A673 (cell line): ENCODE measurements at places on chromosomes 11 and 22. TPM values are rescaled to one million over a fixed set of nuclear protein-coding genes. Genes with fewer than 3 reads are reported as not detected.

GRCh38 chr11:63445720-63446119, 45.2 kb downstream of the PLAAT5 start:
- DNase-seq, result no peak
- no peaks in the 10 kb centered on the region for H3K36me3 ChIP-seq
- no peak overlapping the region for H3K4me3 ChIP-seq
- peaks cover 12% of the 10 kb centered on the region for H3K27me3 ChIP-seq
- H3K4me1 ChIP-seq, result no peaks in the 10 kb centered on the region

GRCh38 chr22:19983741-19984140, 32.9 kb downstream of the ARVCF start:
- no peak overlapping the region for H3K4me3 ChIP-seq
- H3K27me3 ChIP-seq, result no peaks in the 10 kb centered on the region
- H3K36me3 ChIP-seq, result no peaks in the 10 kb centered on the region
- H3K4me1 ChIP-seq, result no peaks in the 10 kb centered on the region

DNA sequence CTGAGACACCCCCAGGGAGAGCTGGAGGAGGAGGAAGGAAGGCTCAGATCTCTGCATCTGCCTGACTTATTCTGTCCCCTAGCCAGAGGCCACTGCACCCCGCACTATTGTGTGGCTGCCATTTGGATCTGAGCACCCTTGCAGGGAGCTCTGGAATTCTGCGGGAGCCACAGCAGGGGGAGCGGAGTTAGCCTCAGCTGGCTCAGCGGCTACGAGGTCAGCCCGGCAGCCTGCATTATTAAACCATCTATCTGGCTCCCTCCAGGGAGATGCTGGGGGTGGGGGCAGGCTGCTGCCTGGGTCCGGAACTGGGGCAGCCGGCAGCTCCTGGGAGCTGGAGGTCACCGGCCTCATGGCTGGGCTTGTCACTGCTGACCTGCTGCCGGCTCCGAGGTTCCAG, 6.5 kb upstream of the ELFN2 start:
- H3K36me3 ChIP-seq, result no peaks in the 10 kb centered on the region
- H3K27me3 ChIP-seq, result peaks cover 7% of the 10 kb centered on the region
- no peaks in the 10 kb centered on the region for H3K4me1 ChIP-seq

DNA sequence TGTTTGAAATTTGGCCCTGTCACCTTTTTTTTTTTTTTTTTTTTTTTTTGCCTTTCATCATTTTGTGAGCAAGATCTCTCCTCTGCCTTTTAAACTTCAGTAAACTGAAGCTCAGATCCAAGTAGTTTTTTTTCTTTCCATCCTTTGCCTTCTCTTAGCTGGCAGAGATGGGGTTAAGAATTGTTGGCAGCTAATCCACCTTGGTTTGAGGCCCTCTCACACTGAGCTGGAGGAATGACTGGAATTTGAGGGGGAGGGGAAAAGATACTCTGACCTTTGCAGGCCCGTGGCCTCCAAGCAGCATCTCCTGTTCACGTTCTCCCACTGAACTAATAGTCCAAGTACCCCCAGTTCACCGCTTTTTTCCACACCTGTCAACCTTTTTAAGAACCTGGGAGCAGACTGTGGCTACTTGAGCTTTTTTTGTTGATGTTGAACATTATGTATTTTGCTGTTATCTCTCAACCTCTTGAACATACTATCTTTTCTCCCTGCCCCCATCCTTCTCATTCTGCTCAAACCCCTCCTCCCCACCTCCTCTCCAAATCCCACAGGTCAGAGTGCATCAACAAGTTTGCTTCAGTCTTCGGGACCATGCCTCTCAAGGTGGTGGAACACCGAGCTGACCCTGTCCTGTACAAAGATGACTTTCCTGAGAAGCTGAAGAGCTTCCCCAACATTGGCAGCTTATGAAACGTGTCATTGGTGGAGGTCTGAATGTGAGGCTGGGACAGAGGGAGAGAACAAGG, 66.2 kb downstream of the ALX4 start:
- peak overlapping the region; percentile 18 for H3K27ac ChIP-seq
- H3K27me3 ChIP-seq, result no peaks in the 10 kb centered on the region
- H3K4me1 ChIP-seq, result peaks cover 32% of the 10 kb centered on the region

DNA sequence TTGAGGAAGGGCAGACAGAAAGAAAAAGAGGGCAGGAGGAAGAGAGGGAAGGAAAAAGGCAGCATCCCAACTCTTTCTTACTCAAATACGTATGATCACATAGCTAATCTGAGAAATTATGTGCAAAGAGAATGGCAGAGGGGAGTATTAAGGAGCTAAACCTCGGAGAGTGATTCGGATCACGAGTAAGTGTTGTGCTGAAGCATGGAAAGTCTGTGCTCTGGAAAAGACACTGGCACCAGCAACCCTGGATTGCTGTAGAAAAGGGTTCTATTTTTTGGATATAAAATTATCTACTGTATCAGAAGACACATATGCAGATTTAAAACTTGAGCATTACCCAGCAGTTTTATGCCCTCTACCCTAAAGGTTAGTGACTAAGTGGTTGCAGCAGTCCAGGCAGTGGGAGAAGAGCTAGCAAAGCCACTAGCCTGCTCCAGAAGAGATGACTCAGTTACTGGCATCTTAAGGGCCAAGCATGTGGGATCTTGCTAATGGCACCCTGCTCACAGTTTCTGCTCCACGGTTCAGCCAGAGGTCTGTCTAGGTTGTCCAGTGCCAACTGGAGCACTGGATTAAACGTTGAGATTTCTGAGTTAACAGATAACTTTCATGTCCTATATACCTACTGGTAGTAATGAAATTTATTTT, 151.7 kb downstream of the SWAP70 start:
- no peak overlapping the region for H3K4me3 ChIP-seq
- no peaks in the 10 kb centered on the region for H3K36me3 ChIP-seq
- DNase-seq, result no peak
- H3K27ac ChIP-seq, result no peak overlapping the region
- no peaks in the 10 kb centered on the region for H3K4me1 ChIP-seq

GRCh38 chr22:40516416-40516815, 120.1 kb downstream of the MRTFA start:
- H3K4me1 ChIP-seq, result peaks cover 9% of the 10 kb centered on the region
- no peak overlapping the region for H3K27ac ChIP-seq
- H3K4me3 ChIP-seq, result no peak overlapping the region
- no peaks in the 10 kb centered on the region for H3K36me3 ChIP-seq
- no peaks in the 10 kb centered on the region for H3K27me3 ChIP-seq
- no peak for DNase-seq

C11orf87 gene
- not detected in 2 replicates for total RNA-seq

DNA sequence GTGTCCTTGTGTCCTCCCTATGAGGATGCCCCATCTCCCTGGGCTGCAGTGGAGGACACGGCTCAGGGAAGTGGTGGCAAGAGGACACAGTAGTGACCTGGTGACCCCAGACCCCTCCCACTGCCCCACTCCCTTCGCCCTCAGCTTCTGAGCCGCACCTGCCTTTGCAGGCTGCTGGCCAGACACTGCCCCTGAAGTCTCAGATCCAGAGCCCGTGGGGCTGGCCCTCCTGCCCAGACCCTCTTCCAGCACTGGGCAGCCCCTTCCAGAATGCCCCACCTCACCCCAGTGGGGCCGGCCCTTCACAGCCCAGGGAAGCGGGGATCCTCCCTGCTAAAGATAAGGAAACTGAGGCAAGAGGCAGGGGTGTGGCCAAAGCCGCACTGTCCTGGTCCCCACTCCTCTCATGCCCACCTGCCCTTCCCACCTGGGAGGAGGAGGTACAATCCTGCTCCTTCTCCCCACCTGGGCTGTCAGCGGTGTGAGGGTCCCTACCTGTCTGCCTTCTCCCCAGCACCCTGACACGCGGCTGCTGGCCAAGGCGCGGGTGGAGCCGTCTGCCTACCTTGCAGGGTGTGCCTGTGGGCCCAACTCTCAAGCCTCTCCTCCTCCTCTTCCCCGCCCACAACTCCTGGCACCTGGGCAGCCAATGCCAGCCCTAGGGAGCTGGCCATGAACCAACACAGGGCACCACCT, 17.3 kb downstream of the TRPM5 start:
- H3K27me3 ChIP-seq, result no peaks in the 10 kb centered on the region
- DNase-seq, result no peak
- no peak overlapping the region for H3K27ac ChIP-seq
- no peaks in the 10 kb centered on the region for H3K36me3 ChIP-seq

GRCh38 chr11:78094250-78094649, 14.6 kb upstream of the NDUFC2 start:
- H3K27ac ChIP-seq, result no peak overlapping the region
- no peak for DNase-seq

AASDHPPT gene
- 83.8 and 96.6 TPM in 2 replicates for total RNA-seq

GRCh38 chr11:36196411-36196998, 92.7 kb downstream of the COMMD9 start:
- H3K4me3 ChIP-seq, result no peak overlapping the region
- H3K27me3 ChIP-seq, result no peaks in the 10 kb centered on the region
- peak; percentile 72 for DNase-seq
- H3K4me1 ChIP-seq, result peaks cover 18% of the 10 kb centered on the region
- H3K27ac ChIP-seq, result peak overlapping the region; percentile 1
- no peaks in the 10 kb centered on the region for H3K36me3 ChIP-seq

GRCh38 chr11:22734628-22735345, 68.4 kb downstream of the GAS2 start:
- no peak for DNase-seq
- no peaks in the 10 kb centered on the region for H3K36me3 ChIP-seq
- no peaks in the 10 kb centered on the region for H3K27me3 ChIP-seq

GRCh38 chr11:96155627-96156378, 187.2 kb downstream of the MAML2 start:
- DNase-seq, result peak; percentile 95
- H3K36me3 ChIP-seq, result no peaks in the 10 kb centered on the region
- H3K27ac ChIP-seq, result peak overlapping the region; percentile 78
- H3K27me3 ChIP-seq, result no peaks in the 10 kb centered on the region
- peak overlapping the region; percentile 0 for H3K4me3 ChIP-seq
